ENCODE measurements at places on chromosomes 5 and 9.
A peak's percentile ranks its signal among the peaks of the same experiment; 100 is the strongest.

DNA sequence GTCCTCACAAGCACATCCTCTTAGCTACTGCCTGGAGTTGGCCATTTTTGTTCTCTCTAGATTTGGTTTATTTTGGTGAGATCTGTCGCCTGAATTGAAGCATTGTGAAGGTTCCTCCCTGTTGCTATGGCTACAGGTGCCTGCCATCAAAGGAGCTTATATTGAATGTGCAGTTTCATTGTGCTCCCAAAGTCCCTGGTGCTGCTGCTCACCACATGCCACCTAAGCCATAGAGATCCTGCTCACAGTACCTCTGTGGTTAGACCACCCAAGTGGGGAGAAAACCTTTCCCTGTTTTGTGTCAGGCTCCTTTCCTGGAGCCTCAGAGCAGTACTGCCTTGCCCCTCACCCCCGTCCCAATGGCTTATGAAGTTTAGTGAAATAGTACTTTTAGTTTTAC is 383.4 kb downstream of the TMEM38B start:
- no peak for DNase-seq

DNA sequence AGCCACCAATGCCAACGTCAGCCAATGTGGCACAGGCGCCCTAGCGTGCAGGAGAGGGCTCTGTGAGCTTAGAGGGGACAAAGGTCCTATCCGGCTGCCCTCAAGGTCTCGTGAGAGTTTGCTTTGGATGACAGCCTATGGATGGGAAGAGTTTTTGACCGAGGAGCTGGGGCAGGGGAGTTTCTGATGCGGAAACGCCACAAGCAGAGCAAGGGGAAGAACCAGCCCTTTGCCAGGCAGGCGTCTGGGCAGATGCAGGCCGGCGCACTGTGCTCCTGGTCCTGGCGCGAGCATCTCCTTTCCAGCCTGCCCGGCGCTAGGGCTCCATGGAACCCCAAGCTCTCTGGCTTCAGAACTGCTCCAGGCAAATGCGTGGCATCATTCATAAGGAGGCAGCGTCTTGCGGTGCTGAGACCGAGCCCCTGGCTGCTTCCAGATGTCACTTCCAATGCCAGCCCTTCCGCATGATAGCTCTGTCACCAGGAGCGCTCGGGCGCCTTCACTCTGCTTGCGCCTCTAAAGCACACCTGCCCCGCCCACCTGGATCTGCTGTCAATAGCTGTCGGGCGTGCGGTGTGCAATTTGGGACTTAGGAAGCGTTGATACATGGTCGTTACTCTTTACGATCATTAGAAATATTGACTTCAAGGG is 374.9 kb upstream of the IRX1 start:
- DNase-seq, result no peak

DNA sequence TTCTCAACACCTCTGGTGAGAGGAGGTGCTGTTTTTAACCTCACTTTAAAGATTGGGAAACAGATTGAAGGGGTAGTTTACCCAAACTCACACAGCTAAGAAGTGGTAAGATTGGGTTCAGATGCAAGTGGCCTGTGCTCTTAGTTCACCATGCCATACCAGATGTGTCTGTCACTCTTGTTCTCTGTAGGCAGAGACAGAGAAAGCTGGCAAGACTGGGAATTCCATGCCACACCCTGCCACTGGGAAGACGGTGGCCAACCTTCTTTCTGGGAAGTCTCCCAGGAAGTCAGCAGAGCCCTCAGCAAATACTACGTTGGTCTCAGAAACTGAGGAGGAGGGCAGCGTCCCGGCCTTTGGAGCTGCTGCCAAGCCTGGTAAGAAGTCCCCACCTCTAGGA is 11.0 kb downstream of the TCOF1 start:
- DNase-seq, result no peak

GRCh38 chr9:81562231-81563019 is 126.9 kb downstream of the TLE1 start:
- peak; percentile 35 for DNase-seq

- DNase-seq, result no peak
Measured at GRCh38 chr5:37598733-37599132, 219.6 kb downstream of the WDR70 start.

- peak; percentile 45 for DNase-seq
Measured at GRCh38 chr5:179345433-179346321, at the start of gene ADAMTS2. Gene ADAMTS2 (minus strand): TSS chr5:179345461. CDS start chr5:179345328, 133 bp downstream.

GRCh38 chr9:27440888-27441740 is 83.0 kb upstream of the IFNK start:
- no peak for DNase-seq

GRCh38 chr5:118371973-118372831 is 616.1 kb downstream of the DTWD2 start:
- DNase-seq, result peak; percentile 0

DNA sequence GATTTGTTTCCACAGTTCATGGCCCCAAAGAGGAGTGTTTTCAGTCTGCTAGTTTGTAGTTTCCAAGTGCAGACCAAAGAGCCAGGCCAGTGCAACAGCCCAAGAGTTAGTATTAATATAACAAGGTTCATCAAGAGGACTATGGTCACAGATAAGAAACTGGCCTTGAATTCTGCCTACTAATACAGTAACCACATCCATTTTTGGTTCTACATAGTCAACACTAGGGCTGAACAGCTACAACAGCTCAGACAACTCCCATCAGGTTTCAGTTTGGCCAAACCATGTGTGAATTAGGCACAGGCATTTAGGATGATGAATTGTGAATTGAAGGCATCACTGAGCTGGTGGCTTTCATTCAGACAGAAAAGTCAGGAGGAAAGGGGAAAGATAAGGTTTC is 13.8 kb upstream of the UBQLN1 start:
- no peak for DNase-seq

- no peak for DNase-seq
Measured at GRCh38 chr5:167626341-167627123, 664.9 kb upstream of the WWC1 start.

GRCh38 chr9:124008303-124008693 is 3.3 kb upstream of the LHX2 start:
- DNase-seq, result no peak

DNA sequence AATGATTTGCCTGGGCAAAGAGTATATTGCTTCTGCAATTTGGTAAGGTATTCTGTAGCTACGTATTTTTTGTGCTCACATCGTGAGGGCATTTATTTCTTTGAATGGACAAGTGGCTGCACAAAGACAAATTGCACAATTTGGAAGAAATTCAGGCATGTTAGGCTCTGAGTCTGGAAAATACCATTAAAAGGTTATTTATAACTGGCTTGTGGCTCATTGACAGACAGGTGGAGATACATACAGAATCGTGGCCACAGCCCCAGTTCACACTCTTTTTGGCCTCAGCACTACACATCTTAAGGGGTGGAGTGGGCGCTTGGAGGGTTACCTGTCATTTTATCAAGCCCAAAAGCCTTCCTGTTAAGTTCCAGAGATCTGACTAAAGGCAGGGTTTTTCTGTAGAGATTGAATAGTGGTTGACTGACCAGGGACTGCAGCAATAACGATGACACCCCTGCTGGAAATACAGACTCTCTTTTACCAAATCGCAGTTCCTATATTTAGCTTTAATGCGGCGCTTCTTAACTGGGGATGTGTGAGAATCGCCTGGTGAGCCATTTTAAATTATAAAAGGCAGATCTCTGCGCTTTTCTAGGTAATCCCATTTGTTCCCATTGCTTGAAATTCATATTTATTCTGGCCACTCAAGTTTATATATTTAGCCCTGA is 14.7 kb downstream of the MAN2A1 start:
- no peak for DNase-seq

Measured in fibroblast of the conjunctiva (primary cell).